ENCODE measurements at places on chromosomes 16 and 17.

DNA sequence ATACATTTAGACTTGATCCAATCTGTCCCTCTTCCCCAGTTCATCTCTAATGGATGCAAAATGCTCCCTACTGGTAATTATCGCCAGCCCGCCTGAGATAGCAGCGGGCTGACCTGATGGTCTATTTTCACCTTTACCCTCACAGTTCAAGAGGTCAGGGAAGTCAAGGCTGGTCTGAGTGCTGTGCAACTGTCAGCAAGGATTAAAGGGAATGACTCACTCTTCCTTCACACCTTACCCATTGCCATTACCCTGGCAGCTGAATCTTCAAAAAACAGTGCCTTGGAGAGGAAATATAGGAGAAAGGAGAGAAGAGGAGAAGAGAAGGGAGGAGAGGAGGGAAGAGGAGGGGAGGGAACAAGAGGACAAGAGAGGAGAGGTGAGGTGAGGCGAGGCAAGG, 36.3 kb downstream of the GRB7 start:
- H3K27ac ChIP-seq = no peak overlapping the region
- H3K27me3 ChIP-seq = no peaks in the 10 kb centered on the region

GRCh38 chr17:34389126-34389750, 26.2 kb upstream of the CCL1 start:
- H3K4me3 ChIP-seq = no peak overlapping the region
- no peaks in the 10 kb centered on the region for H3K36me3 ChIP-seq
- H3K27me3 ChIP-seq = no peaks in the 10 kb centered on the region
- H3K27ac ChIP-seq = no peak overlapping the region

DNA sequence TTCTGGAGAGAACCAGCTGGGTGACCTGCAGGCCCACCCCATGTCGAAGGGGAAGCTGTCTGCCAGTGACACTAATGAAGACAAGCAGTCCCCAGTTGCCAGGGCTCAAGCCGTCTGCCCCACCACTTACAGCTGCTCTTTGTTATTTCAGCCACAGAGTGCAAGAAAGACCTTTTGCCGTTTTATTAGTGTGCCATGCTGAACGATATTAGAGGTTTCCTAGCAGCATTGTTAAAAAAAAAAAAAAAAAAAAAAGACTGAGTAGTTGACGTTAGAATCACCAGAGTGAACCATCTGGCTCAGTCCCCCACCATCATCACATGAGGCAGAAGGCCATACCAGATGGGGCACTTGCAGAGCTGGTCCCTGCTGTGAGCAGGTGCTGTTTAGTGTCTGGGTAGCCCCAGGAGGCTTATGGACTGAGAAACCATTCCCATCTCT, 26.5 kb upstream of the SLC39A11 start:
- H3K27ac ChIP-seq = no peak overlapping the region
- no peak overlapping the region for H3K4me3 ChIP-seq
- no peaks in the 10 kb centered on the region for H3K36me3 ChIP-seq
- no peaks in the 10 kb centered on the region for H3K27me3 ChIP-seq
- DNase-seq = no peak

DNA sequence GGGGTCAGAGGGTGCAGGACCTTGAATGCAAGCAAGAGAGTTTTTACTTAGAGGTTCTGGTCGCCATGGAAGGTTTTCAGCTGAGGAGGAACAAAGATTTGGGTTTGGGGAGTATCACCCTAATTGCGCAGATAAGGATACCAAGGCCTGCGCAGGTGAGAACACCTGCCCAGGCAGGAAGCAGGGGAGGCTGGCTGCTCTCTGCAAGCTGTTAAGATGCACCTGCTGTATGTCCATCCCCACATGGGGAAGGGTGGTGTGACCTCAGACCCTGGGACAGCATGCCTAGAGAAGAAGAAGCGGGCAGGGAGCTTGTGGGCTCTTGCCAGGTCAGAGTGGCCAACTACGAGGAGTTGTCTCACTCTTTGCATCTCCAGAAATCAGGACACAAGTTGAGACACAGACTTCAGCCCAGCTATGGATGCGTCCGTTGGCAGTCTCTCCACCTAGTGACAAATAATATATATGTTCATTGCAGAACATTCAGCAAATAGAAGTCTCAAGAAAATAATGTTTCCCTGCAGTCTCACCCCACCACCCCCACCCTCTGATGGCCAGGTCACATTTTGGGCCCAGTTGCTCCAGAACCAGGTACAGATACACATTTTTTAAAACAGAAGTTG, 77.7 kb downstream of the SREBF1 start:
- H3K4me3 ChIP-seq = no peak overlapping the region
- H3K4me1 ChIP-seq = no peaks in the 10 kb centered on the region
- no peaks in the 10 kb centered on the region for H3K27me3 ChIP-seq

- DNase-seq = peak; percentile 11
- no peaks in the 10 kb centered on the region for H3K4me1 ChIP-seq
- H3K36me3 ChIP-seq = no peaks in the 10 kb centered on the region
- no peak overlapping the region for H3K4me3 ChIP-seq
Observed at GRCh38 chr17:50204431-50204830, 3.0 kb upstream of the COL1A1 start.

- H3K27me3 ChIP-seq = no peaks in the 10 kb centered on the region
- no peaks in the 10 kb centered on the region for H3K36me3 ChIP-seq
- H3K27ac ChIP-seq = peak overlapping the region; percentile 94
- no peak for DNase-seq
- peaks cover 36% of the 10 kb centered on the region for H3K4me1 ChIP-seq
- H3K4me3 ChIP-seq = no peak overlapping the region
Observed at GRCh38 chr16:70713342-70713741, 27.5 kb upstream of the MTSS2 start.

DNA sequence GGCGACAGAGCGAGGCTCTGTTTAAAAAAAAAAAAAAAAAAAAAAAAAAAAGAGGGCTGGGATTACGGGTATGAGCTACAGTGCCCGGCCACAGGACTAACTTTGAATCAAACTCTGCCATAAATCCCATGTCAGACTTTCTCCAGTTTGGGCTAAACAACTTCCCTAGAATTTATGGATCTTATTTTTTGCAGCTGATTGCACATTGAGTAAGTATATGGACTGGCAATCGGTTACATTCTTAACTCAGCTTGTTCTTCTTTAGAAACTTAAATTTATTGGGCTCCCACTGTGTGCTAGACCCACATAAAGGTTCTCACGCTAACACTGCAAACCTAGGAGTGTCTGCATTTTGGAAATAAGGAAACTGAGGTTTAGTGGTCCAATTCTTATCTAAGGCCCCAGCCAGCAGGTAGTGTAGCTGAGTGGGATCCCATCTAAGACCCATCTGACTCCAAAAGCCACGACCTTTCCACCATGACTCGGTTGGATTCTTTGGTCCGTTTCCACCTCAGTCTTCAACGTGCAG, 718 bp upstream of the CBFB start:
- peak overlapping the region; percentile 76 for H3K4me3 ChIP-seq
- no peaks in the 10 kb centered on the region for H3K4me1 ChIP-seq
- no peak for DNase-seq
- H3K27me3 ChIP-seq = no peaks in the 10 kb centered on the region
- H3K36me3 ChIP-seq = peaks cover 20% of the 10 kb centered on the region
- H3K27ac ChIP-seq = peak overlapping the region; percentile 83

GRCh38 chr16:51407199-51407598, 256.1 kb upstream of the SALL1 start:
- DNase-seq = no peak
- H3K36me3 ChIP-seq = no peaks in the 10 kb centered on the region
- no peaks in the 10 kb centered on the region for H3K27me3 ChIP-seq
- no peak overlapping the region for H3K4me3 ChIP-seq
- H3K4me1 ChIP-seq = peaks cover 25% of the 10 kb centered on the region

GRCh38 chr17:31008374-31009041, 37.7 kb downstream of the RNF135 start:
- H3K36me3 ChIP-seq = no peaks in the 10 kb centered on the region
- H3K27me3 ChIP-seq = no peaks in the 10 kb centered on the region
- H3K4me3 ChIP-seq = peak overlapping the region; percentile 53
- peak overlapping the region; percentile 13 for H3K27ac ChIP-seq
- peaks cover 9% of the 10 kb centered on the region for H3K4me1 ChIP-seq

- no peak overlapping the region for H3K4me3 ChIP-seq
- no peak for DNase-seq
- no peaks in the 10 kb centered on the region for H3K27me3 ChIP-seq
- H3K36me3 ChIP-seq = no peaks in the 10 kb centered on the region
- no peaks in the 10 kb centered on the region for H3K4me1 ChIP-seq
- H3K27ac ChIP-seq = no peak overlapping the region
Observed at GRCh38 chr16:29320274-29320999, 86.1 kb downstream of the NPIPB11 start.

- H3K4me3 ChIP-seq = no peak overlapping the region
- DNase-seq = no peak
- H3K4me1 ChIP-seq = no peaks in the 10 kb centered on the region
- H3K27me3 ChIP-seq = no peaks in the 10 kb centered on the region
- H3K36me3 ChIP-seq = no peaks in the 10 kb centered on the region
Observed at GRCh38 chr17:61481421-61481820, 29.2 kb downstream of the TBX4 start.

GRCh38 chr16:83021045-83021444, 394.3 kb downstream of the CDH13 start:
- no peaks in the 10 kb centered on the region for H3K27me3 ChIP-seq
- no peak overlapping the region for H3K27ac ChIP-seq
- H3K4me1 ChIP-seq = no peaks in the 10 kb centered on the region
- H3K36me3 ChIP-seq = no peaks in the 10 kb centered on the region
- DNase-seq = no peak
- H3K4me3 ChIP-seq = no peak overlapping the region

- no peak overlapping the region for H3K27ac ChIP-seq
- H3K36me3 ChIP-seq = no peaks in the 10 kb centered on the region
- H3K27me3 ChIP-seq = no peaks in the 10 kb centered on the region
- no peak overlapping the region for H3K4me3 ChIP-seq
Observed at GRCh38 chr16:85602402-85603202, 10.5 kb upstream of the GSE1 start.

- peaks cover 14% of the 10 kb centered on the region for H3K36me3 ChIP-seq
- no peak for DNase-seq
- no peaks in the 10 kb centered on the region for H3K27me3 ChIP-seq
- no peak overlapping the region for H3K4me3 ChIP-seq
Observed at GRCh38 chr16:72809446-72809845, 238.5 kb downstream of the ZFHX3 start.

- 0 out of 2 replicates have a peak, but pooled peaks cover 7% of the 10 kb centered on the region for H3K36me3 ChIP-seq
- peaks cover 61% of the 10 kb centered on the region for H3K4me1 ChIP-seq
- no peaks in the 10 kb centered on the region for H3K27me3 ChIP-seq
- no peak for DNase-seq
Observed at GRCh38 chr17:40325156-40326013, 16.4 kb downstream of the RARA start.

- no peak overlapping the region for H3K4me3 ChIP-seq
- no peak overlapping the region for H3K27ac ChIP-seq
- no peak for DNase-seq
- H3K36me3 ChIP-seq = peaks cover 27% of the 10 kb centered on the region
- no peaks in the 10 kb centered on the region for H3K4me1 ChIP-seq
Observed at GRCh38 chr17:40625311-40625710, 22.3 kb downstream of the SMARCE1 start.

DNA sequence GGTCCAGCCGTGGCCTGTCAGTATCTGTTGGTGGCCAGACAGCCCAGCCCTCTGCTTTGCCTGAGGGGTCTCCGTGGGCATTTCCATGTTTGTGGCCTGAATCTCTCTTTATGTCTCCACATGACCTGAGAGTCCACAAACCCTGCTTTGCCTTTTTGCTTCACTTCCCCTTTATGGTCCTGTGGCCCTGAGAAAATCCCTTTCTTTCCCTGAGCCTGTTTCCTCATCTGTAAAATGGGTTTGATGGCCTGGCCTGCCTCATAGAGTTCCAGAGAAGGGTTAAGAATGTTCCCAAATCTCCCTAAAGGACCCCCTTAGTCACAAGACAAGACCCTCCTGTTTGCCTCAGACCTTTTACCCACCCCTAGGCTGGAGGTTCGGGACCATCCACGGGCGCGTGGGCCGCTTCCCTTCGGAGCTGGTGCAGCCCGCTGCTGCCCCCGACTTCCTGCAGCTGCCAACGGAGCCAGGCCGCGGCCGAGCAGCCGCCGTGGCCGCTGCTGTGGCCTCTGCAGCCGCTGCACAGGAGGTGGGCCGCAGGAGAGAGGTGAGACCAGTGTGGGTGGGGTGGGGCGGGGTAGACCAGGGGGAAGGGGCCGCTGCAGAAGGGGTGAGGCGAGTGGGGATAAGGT, 26.2 kb upstream of the ALKBH5 start:
- H3K4me1 ChIP-seq = peaks cover 3% of the 10 kb centered on the region
- no peak overlapping the region for H3K27ac ChIP-seq
- H3K36me3 ChIP-seq = no peaks in the 10 kb centered on the region
- no peak overlapping the region for H3K4me3 ChIP-seq

DNA sequence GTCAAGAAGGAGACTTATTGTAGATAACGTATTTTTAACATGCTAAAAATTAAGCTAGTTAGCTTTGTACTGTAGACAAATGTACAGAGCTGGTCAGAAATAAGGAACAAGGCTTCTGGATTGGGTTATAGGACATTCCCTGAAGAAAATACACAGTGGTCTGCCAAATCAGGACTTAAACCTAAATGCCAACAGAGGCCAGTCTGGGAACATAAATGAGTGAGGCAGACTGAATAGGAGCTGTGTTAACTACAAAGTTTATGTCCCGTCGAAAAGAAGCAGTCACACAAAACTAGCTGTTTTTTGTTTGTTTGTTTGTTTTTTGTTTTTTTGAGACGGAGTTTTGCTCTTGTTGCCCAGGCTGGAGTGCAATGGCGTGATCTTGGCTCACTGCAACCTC, 120.4 kb upstream of the C17orf78 start:
- H3K4me3 ChIP-seq = no peak overlapping the region
- no peak overlapping the region for H3K27ac ChIP-seq
- no peaks in the 10 kb centered on the region for H3K4me1 ChIP-seq
- H3K36me3 ChIP-seq = peaks cover 93% of the 10 kb centered on the region

- H3K27me3 ChIP-seq = no peaks in the 10 kb centered on the region
- DNase-seq = peak; percentile 60
- peaks cover 16% of the 10 kb centered on the region for H3K36me3 ChIP-seq
Observed at GRCh38 chr17:80822700-80823410, 168.8 kb upstream of the CHMP6 start.

DNA sequence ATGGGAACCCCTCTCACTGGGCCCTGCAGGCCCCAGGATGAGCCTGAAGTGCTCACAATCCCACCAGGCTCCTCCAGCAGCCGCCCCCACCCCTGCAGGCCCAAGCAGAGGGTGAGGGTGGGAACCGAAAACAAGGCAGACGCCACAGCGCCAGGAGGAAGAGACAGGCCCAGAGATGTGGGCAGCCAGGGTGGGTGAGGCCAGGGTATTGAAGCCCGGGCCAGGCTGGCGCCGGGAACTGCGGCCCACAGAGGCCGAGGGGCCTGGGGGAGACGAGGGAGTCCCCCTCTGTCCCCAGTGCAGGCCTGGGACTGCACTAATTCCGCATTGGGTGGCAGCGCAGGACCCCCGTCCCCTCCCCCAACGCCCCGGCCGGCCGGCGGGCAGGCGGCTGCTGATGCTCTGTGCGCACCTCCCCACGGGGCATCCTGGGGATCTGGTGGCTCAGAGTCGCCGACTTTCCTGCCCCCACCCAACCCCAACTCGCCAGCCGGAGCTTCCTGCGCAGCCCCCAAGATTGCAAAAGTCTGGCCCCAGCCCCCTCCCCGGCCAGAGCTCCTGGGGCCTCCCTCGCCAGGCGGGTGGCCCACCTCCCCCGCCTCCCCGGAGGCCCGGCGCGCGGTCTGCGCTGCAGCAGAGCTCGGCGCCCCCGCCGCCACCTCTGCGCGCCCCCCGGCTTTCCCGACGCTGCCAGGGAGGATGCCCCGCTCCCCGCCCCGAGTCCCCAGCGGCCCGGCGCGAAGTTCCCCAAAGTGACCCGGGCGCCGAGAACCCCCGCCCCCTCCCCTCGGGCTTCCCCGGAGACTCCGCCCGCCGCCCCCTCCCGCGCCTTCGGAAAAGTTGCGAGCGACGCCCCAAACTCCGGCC, 107.8 kb downstream of the ENGASE start:
- no peaks in the 10 kb centered on the region for H3K36me3 ChIP-seq
- H3K27ac ChIP-seq = no peak overlapping the region
- H3K4me1 ChIP-seq = no peaks in the 10 kb centered on the region
- no peak for DNase-seq
- H3K4me3 ChIP-seq = no peak overlapping the region
